Naive thymus-derived CD4-positive, alpha-beta T cell (primary cell): ENCODE measurements at places on chromosomes 2 and 18.

- no peak for DNase-seq
These were observed 2.1 kb downstream of the LBH start for GRCh38 chr2:30233271-30234009.

GRCh38 chr2:88146590-88146989, 18.7 kb upstream of the FABP1 start:
- no peak for DNase-seq

GRCh38 chr2:183195998-183196409, 71.8 kb downstream of the NUP35 start:
- DNase-seq, result no peak

GRCh38 chr18:52183107-52183506, 156.9 kb upstream of the DCC start:
- no peak for DNase-seq

- no peak for DNase-seq
These were observed 98.7 kb upstream of the MGAT5 start for GRCh38 chr2:134155134-134155533.

DNA sequence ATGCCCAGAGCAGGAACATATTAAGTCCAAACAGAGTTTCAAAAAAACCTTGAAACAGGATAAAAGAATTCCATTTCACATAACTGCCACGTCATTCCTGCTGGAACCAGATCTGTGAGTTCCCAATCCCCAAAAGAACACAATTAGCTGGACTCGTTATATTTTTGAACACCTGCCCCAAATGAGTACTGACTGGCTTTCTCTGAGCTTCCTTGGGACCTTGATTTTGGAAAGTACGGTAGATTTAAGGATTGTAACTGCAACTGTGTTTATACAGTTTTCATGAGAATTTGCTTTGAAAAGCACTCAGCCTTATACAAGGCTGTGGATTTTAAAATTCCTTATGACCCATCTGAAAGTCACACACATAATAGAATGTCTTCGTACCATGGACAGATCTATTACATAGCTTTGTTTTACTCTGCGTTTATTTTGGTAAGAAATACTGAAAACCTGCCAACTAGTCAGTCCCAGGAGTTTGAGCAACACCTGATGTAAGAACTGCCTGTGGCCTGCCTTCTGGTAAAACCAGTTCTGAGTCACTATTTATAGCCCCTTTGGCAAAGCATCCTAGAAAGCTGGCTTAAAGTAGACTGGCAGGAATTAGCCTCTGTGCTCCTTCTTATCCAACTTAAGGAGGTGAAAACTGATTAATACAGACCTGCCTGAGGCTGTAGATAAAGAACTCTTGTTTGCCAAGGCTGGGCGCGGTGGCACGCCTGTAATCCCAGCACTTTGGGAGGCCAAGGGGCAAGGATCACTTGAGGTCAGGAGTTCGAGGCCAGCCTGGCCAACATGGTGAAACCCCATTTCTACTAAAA, 48.1 kb downstream of the MERTK start:
- DNase-seq, result no peak

GRCh38 chr18:22524783-22525182, 107.1 kb upstream of the CTAGE1 start:
- DNase-seq, result no peak

DNA sequence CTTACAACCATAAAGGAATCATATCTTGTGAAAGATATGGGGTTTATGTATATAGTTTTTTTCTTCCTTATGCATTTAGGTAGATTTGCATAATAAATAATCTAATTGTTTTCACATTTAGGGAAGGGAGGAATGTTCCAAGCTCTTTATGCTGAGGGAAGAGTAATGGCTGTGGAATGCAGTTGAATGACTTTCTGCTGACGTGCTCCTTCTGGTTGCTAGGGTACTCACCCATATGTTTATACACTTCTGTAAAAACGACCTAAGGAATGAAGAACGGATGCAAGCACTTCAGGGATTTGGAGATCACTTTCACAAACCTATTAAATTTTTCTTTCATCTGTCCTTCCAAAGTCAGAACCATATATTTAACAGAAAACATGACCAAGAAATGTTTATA, 29.2 kb upstream of the PPP4R1 start:
- DNase-seq, result no peak

GRCh38 chr18:25457601-25458000, 105.6 kb upstream of the ZNF521 start:
- no peak for DNase-seq

- no peak for DNase-seq
These were observed 59.6 kb downstream of the SPIRE1 start for GRCh38 chr18:12598181-12598930.

DNA sequence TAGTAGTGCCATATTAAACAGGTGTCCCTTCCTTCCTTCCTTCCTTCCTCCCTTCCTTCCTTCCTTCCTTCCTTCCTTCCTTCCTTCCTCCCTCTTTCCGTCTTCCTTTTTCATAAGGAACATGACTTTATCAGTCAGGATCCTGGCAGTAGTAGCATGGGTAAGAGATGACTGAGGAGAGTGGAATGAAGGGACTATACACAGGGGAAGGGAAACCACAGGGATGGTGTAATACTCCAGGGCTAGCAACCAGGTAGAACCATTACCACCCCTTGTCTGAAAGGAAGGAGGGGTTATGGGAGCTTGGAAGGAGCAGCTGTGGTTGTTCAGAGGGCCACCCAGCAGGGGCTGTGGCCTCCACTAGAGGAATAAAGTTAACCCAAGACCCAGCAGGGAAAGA, 23.2 kb upstream of the KDM3A start:
- no peak for DNase-seq

GRCh38 chr2:183227176-183227575, 102.9 kb downstream of the NUP35 start:
- DNase-seq, result no peak

DNA sequence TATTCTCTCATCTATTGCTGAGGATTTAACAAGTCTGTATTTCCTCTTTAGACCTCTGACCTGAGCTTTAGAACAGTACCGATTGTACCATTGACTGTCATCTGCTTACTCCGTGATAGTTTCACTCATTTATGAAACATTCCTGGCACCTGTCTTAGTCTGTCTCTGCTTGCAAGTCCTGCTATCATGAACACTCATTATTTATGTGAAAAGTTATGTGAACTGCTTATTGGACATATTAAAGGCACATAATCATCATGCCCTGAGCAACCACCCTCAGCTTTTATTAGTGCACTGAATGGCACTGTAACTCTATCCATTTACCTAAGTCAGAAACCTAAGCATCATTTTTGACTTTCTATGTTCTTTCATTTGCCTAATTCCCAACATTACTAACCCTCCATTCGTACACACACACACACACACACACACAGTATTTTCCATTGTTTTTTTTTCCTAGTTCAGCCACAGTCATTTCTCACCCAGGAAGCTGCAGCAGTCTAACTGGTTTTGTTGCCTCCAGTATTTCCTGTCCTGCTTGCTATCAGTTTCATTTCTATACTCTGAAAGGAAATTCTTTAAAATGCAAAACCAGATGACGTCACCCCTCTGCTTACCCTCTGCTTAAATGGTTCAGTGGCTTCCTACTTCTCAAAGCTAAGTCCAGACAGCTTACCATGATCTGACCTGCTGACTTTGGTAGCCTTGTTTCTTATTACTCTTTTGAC, 146.1 kb downstream of the HAUS1 start:
- peak; percentile 74 for DNase-seq

DNA sequence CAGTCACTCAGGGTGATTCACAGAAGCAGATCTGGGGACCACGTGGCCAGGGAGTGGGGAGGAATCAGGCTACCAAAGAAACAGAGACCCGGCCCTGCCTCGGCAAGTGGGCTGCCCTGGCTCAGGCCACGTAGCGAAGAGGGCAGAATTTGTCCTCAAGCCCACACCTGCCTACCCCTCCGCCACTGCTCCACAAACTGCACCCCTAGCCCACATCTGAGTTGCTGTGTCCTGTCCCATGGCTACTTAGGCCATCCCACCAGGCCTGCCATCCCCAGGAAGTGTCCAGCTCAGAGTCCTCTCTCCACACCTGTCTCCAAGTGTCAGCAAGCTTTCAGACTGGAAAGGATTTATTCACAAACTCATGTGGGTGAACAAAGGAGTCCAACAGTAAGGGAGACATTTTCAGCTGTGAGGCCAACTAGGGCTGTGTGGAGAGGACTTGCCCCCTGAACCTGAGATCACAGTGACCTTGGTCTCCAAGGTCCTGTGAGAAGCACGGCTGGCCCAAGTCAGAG, 31.7 kb upstream of the ASPRV1 start:
- no peak for DNase-seq

DNA sequence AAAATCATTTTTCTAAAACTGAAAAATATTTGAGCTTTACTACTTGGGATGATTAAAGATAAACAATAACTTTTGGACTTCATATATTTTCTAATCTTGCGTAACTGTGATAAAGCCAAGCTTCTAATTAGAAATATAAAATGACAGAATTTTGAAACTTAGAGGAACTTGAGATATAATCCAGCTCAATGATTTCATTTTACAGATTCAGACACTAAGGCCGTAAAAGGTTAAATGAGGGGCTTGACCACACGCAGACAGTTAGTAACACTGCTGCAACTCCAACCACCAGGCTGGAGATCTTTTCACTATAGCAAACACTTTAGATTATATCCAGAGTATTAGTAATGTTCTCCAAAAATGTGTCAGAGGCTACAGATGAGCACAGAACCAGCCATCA, 445.5 kb downstream of the ZEB2 start:
- no peak for DNase-seq
